ENCODE measurements at places on chromosomes 11 and 22. TPM values are rescaled to one million over a fixed set of nuclear protein-coding genes. Genes with fewer than 3 reads are reported as not detected.

GRCh38 chr11:76721755-76722677, 51.5 kb upstream of the LRRC32 start:
- no peaks in the 10 kb centered on the region for H3K36me3 ChIP-seq
- H3K4me3 ChIP-seq, result no peak overlapping the region
- no peaks in the 10 kb centered on the region for H3K4me1 ChIP-seq
- H3K27me3 ChIP-seq, result peaks cover 10% of the 10 kb centered on the region

GRCh38 chr11:64259533-64260067, 8.3 kb downstream of the PLCB3 start:
- DNase-seq, result no peak
- H3K27ac ChIP-seq, result no peak overlapping the region
- H3K27me3 ChIP-seq, result no peaks in the 10 kb centered on the region
- H3K36me3 ChIP-seq, result peaks cover 79% of the 10 kb centered on the region

GRCh38 chr11:106172386-106172991, 95.0 kb downstream of the AASDHPPT start:
- no peak for DNase-seq
- H3K27me3 ChIP-seq, result no peaks in the 10 kb centered on the region
- H3K4me3 ChIP-seq, result no peak overlapping the region
- no peaks in the 10 kb centered on the region for H3K36me3 ChIP-seq

DNA sequence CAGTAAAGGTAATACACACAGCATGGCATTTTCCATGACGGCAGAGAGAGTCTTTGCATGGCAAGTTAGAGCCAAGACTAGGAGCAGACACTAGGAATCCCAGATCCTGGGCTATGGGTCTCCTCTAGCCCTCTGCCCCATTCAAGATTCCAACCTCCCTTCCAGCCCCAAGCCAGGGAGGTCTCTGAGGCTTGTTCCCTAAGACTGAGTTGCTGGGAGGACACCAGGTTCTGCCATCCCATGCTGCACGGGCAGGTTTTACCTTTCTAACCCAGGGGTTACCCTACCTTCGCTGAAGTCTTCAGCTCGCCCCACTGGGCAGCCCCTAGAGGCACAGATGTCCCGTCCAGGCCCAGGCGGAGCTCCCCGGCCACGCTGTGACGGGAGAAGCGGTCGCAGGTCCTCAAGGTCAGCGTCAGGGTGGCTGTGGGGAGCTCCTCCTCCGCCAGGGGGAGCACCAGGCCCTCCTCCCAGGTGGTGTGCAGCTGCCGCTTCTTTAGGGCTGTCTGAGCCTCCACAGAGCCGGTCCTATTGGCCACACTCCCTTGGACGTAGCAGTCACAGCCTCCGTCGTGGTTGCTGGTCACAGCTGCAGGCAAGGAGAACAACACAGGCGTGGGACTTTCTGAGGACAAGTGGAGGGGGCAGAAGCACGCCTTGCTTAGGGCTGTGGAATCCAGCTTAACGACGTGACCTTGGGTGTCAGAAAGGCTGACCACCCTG, 33.8 kb downstream of the SYT13 start:
- H3K27ac ChIP-seq, result no peak overlapping the region
- H3K4me3 ChIP-seq, result no peak overlapping the region
- H3K4me1 ChIP-seq, result no peaks in the 10 kb centered on the region
- H3K27me3 ChIP-seq, result peaks cover 3% of the 10 kb centered on the region

DNA sequence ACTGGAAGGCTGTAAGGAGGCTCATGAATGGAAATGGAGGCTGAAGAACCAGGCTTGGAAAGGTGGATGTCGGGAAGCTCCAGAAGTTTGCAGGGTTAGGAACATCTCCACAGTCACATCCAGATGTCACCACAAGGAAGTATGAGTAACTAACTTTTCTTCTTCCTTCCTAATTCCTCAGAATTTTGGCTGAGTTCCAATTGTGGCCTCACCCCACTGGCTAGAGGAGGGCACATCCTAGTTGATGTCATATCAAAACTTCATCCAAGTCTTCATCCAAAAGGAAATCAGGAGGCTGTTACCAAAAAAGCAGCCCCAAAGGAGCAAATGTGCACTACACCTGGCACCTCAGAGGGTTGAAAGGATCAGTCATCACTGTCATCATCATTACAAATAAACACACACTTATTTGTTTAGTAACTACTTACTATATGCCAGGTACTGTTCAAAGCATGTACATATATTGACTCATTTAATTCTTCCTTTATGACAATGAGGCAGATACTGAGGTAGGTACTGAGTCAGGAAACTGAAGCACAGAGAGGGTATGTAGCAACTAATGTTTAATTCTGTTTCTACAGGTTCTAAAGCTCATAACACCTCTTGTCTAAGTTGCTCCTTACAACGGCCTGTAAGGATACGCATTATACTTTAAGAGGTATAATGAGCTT, 7.3 kb upstream of the PTPN5 start:
- no peak for DNase-seq
- H3K4me1 ChIP-seq, result no peaks in the 10 kb centered on the region
- H3K4me3 ChIP-seq, result no peak overlapping the region
- H3K36me3 ChIP-seq, result no peaks in the 10 kb centered on the region
- H3K27me3 ChIP-seq, result no peaks in the 10 kb centered on the region

- H3K4me1 ChIP-seq, result peaks cover 5% of the 10 kb centered on the region
- H3K27ac ChIP-seq, result no peak overlapping the region
- H3K4me3 ChIP-seq, result no peak overlapping the region
- H3K36me3 ChIP-seq, result no peaks in the 10 kb centered on the region
- peak; percentile 21 for DNase-seq
Measured at GRCh38 chr11:22795914-22796313, 33.7 kb downstream of the SVIP start.

- DNase-seq, result no peak
- H3K27me3 ChIP-seq, result no peaks in the 10 kb centered on the region
Measured at GRCh38 chr11:132051704-132052103, 681.3 kb downstream of the NTM start.

DNA sequence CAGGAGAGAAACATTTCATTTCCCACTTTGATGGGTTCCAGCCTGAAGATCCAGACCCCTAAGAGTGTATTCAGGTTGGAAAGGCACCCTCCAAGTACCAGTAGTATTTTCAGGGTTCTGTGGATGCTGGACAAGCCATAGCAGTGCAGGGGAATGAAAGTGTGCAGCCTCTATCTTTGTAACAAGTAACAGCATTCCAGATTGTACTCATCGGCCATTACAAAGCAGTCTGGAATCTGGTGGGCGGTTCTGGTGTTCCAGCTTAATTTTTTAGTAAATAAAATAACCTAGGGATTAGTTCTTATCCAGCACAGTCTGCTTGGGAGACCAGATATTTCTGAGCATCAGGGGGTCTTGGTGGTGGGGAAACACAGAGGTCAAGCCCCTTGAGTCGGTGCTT, 22.6 kb downstream of the APLNR start:
- no peaks in the 10 kb centered on the region for H3K36me3 ChIP-seq
- peaks cover 3% of the 10 kb centered on the region for H3K4me1 ChIP-seq
- no peak for DNase-seq

Gene MRGPRX3
- total RNA-seq, result not detected

GRCh38 chr22:11598492-11599440, 3929.2 kb upstream of the OR11H1 start:
- H3K27me3 ChIP-seq, result no peaks in the 10 kb centered on the region
- H3K4me1 ChIP-seq, result no peaks in the 10 kb centered on the region
- no peaks in the 10 kb centered on the region for H3K36me3 ChIP-seq
- no peak overlapping the region for H3K27ac ChIP-seq
- no peak for DNase-seq

DNA sequence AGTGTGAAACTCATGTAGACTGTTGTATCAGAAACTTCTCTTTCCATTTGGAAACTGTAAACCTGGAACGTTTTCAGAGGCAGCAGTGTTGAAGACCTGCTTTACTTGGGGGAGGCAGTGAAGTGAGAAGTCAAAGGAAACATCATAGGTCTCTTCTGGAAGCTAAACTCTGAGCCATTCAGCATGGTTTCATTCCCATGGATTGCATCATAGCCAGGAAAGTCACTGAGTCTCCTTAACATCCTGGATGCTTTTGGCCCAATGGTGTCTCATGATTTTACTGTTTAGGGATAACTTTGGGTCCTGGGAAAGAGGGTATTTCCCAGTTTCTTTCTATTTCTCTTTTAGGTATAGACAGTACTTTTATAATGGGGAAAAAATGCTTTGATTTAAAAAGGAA, 153.2 kb upstream of the E2F8 start:
- H3K4me3 ChIP-seq, result no peak overlapping the region
- no peaks in the 10 kb centered on the region for H3K4me1 ChIP-seq
- no peaks in the 10 kb centered on the region for H3K27me3 ChIP-seq
- no peaks in the 10 kb centered on the region for H3K36me3 ChIP-seq

- peak overlapping the region; percentile 15 for H3K4me3 ChIP-seq
- peak overlapping the region; percentile 69 for H3K27ac ChIP-seq
- H3K4me1 ChIP-seq, result peaks cover 35% of the 10 kb centered on the region
- no peaks in the 10 kb centered on the region for H3K36me3 ChIP-seq
Measured at GRCh38 chr22:21816787-21817496, 50.5 kb downstream of the MAPK1 start.

Gene CBLIF
- not detected for total RNA-seq

GRCh38 chr11:113778111-113778910, 1.3 kb upstream of the CLDN25 start:
- peaks cover 17% of the 10 kb centered on the region for H3K4me1 ChIP-seq
- no peaks in the 10 kb centered on the region for H3K27me3 ChIP-seq
- no peak overlapping the region for H3K4me3 ChIP-seq
- no peak overlapping the region for H3K27ac ChIP-seq
- no peaks in the 10 kb centered on the region for H3K36me3 ChIP-seq

Gene MUC6
- total RNA-seq, result not detected
